ENCODE measurements at places on chromosomes 6 and 20. TPM values are rescaled to one million over a fixed set of nuclear protein-coding genes. Genes with fewer than 3 reads are reported as not detected.

Gene TMX4
- 32.3 TPM for polyA plus RNA-seq

Gene C6orf118
- polyA plus RNA-seq: not detected

Gene PRPF6
- polyA plus RNA-seq: 71.8 TPM

DNA sequence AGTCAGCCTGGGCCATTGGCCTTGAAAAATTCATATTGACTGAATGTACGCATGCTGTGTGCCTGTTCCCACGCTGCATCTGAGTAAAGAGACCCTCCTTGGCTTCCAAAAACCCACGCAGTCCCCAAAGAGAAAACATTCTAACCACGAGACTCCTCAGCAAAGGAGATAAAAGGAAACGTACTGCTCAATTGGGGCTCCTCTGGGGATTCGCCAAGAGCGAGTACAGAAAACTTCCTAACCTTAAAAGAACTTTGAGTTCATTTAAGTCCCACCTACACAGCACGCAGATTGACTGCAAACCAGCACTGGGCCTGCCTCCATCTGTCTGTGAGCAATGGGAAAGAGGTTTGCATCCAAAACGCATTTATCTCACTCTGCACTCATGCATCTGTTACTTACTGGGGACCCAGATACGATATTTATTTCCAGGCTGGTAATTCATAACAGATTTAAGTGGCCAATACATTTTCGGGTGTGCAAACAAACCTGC, 505.9 kb upstream of the CHD6 start:
- no peak for DNase-seq

DNA sequence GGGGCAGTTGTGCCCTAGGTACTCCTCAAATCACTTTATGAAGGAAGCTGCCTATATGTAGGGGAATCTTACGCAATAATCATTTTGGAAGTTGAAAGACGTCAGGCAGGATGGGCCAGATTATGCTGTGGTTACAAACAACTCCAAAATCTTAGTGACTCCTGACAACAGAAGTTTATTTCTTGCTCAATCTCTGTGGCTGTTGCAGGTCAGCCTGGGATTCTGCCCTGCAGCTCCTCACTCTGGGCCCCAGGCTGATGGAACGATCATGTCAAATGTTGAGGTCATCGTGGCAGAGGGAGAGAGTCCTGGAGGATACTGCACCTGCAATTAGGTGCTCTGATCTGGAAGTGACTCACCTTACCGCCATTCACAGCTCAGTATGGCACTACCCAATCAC, 88.4 kb downstream of the ZDHHC14 start:
- DNase-seq: no peak

Gene GSTA3
- polyA plus RNA-seq: not detected

- DNase-seq: no peak
Observed at GRCh38 chr20:17933711-17934110, 34.9 kb downstream of the SNX5 start.

DNA sequence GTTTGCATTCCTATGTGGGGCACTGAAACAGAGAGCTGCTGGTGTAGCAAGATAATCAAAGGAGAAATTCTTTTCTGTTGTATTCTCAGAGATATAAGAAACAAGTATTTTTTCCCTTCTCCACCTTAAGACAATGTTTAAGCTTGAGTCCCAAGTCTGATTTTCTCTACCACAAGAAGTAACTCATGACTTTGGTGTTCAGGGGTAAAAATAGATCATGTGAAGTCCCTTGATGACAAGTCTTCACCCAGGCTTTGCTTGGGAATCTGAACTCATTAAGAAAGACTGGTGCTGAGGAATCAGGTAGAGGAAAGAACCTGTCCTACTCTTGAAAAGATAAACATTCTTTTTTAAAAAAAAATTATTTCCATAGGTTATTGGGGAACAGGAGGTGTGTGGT, 205.6 kb downstream of the ALDH8A1 start:
- DNase-seq: no peak

DNA sequence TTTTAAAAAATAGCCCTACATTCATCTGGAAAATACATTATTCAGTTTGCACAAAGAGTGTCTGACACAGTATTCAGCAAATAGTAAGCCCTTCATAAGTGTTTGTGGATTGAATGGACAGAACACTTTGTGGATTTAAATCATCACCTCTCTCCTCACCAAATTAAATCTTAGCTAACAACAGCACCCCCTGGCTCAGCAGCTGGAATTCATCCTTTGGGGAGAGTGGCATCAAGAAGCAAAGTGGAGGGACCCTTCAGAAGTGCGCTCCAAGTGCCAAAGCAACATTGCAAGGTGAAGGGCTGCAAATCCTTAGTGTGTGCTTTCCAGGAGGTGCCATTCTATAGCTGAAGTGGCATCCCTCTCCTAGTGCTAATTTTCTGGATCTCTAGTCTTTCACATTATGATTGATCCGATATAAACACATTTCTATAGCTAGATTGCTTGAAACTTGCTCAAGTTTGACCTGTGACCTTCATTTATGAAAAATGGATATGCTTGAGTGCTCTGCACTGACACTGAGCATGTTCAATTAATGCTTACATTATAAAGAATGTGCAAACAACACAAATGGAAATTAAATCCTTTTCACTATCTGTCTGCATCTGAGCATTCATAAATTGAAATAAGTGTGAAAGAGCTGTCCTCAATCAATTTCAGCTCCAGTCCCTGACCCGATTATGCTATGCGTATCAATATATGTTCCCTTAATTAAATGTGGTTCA, 891.7 kb downstream of the C6orf118 start:
- DNase-seq: no peak

- no peak for DNase-seq
Observed at GRCh38 chr20:50727792-50728485, 3.4 kb upstream of the PARD6B start.

DNA sequence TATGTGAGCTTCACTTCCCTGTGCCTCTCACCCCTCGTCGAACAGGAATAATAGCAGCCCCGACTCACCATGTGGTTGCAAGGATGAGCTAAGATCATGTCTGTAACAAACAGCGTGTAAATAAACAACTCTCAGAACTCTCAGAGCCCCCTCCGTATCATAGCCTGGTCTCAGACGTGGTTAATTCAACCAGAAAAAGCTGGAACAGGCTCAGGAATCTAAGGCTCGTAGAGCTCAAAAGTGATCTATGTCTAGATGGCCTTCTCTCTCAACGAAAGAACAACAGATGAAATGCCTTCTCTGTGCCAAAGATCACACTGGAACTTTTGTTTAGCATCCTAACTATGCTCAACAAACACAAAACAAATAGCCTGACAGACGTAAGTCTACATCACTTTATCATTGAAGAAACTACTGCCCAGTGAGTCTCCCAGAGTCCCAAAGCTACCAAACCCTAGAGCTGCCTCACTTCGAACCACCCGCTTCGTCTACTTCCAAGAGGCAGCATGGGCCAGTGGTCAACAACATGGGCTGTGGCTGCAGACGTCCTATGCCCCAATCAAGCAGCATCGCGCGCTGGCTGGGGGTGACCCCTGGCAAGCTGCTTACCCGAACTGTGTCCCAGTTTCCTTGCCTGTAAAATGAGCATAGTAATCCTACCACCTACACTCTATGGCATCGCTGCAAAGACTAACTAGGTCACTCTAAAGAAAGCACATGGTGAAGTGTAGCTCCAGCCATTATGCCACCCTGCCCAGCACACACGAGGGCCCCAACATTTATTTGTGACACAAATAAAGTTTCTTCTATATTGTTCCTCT, 35.1 kb downstream of the NFATC2 start:
- DNase-seq: no peak

Gene SNAP91
- 2.4 TPM for polyA plus RNA-seq

DNA sequence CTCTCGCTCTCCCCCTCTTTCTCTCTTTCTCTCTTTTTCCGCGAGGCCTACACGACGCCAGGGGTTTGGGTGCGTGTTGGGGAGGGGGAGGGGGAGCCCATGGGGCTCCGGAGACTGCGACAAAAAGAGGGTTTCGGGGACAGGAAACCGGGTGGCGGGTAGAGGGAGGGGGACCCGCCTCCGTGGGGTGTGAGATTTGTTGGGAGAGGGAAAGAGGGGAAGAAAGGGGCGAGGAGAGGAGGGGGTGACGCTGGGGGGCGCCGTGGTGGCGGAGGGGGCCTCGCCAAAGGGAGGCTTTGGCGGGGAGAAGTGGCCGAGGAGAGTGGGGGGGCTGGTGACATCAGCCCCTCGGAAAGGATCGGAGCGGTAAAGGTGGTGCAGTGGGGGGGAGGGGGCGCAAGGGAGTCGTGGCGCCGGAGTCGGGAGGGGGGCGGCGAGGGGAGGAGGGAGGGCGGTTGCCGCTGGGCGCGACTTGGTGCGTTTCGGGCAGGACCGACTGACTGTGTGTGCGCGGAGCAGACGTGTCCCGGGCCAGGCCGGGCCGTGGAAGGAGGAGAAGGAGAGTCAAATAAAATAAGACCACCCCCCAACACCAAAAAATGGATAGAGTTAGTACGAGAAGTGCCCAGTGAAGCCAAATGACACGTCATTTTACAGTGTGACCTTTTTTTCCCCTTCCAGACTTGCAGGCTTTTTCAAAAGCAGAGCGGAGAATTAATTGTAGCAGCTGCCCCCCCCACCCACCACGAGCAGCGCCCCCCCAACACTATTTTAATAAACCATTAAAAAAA, 39.8 kb downstream of the GNAS start:
- no peak for DNase-seq

DNA sequence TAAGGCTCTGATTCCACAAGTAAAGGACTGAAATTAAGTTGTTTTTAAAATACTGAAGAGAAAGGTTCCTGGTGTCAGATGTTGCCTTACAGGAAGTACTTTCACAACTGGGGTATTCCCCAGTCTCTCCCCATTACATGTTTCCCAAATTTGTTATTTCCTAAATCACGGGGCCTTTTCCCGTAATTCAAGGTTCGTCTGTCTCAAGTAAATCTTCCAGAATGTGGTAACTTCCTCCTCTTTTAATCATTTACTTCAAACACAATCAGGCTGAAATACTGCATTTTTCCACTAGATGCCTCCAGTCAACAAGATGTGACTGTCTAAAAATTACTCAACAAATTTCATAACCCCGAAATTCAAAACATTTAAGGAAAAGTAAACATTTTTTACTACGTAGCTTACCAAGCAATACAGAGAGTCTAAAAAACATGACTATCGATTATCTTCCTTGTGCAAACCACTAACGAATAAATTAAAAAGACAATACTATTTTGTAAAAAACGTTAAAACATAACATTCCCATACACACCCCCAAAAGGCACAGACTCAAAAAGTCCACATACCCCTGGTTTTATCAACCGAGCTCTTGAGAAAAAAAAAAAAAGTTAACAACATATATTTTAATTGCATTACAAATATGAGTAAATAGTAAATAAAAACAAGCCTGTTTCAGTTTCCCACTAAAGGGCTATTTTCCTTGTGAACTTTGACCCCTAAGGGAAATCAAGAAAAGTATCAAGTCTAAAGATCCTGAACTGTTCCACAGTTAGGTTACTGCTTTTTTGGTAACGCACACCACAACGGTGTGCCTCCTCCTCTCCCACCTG, 1.7 kb downstream of the SOD2 start:
- DNase-seq: peak; percentile 57

DNA sequence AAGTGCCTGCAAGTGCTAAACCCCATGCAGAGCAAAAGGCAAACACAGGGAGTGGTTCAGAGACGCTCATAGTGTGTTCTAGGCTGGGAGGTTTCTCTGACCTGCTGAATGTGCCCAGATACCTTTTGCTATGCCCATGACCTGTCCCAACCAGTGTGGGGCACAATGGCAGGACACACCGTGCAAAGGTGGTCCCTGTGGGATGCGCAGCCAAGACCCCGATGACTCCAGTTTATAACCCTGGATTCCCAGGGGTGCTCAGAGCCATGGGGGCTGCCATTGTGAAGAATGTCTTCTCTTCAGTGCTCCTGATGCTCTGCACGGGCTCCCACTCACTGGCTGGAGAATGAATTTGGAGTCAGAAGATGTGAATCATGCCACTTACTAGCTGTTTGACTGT, 2.2 kb upstream of the NINL start:
- no peak for DNase-seq

DNA sequence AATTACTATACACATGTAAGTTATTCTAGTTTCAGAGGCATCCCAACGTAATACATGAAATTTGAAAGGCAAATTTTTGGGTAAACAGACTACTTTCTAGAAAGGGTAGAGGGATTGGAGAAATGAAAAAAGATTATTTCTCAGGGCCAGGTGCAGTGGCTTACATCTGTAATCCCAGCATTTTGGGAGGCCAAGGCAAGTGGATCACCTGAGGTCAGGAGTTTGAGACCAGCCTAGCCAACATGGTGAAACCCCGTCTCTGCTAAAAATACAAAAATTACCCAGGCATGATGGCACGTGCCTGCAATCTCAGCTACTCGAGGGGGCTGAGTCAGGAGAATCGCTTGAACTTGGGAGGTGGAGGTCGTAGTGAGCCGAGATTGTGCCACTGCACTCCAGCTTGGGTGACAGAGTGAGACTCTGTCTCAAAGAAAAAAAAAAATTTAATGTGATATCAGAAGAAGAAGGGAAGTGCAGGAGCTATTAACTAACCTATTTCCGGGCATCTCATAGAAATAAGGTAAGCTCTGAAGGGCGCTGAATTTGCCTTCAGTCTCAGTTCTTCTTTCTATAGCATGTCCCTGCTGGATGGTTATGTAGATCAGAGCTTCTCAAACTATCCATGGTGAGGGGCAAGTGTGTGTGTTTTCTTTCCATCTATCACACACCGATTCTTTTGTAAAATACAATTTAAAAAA, 100.3 kb upstream of the MTHFD1L start:
- DNase-seq: no peak
